ENCODE measurements at places on chromosomes 4 and X.
A peak's percentile ranks its signal among the peaks of the same experiment; 100 is the strongest.

DNA sequence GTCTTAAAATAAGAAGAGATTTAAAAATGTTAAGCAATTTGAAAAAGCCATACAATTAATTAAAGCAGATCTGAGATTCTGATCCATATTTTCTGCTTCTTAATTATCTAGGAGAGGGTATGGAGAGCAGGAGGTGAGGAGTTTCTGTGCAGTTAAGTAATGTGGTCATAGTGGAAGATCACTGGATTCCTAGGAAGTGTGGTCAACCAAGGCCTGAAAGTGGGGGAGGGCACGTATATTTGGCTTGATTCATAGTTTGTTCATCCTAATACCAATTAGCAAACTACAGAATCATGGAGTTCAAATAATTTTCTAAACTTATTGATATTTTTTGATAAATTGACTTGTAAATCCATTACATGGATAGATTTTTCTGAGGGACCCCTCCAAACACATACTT, 768.3 kb downstream of the RAPGEF2 start:
- no peak for DNase-seq

DNA sequence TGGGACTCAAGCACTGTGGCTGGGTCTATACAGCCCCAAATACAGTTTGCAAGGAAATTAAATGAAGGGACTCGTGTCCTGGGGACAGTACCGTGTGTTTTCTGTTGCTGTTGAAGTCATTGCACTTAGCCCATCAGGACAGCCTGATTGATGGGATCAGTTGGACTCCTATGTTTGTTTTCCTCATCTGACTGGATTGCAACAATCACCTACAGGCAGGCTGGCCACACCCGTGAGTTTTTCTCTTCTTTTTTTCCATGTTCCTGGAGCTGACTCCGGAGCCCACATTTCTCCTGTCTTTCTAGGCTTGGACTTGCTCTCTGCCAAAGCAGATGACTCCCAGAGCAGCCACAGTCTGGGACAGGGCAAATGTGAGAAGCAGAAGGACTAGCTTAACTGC, 38.1 kb downstream of the RTL9 start:
- no peak for DNase-seq

- no peak for DNase-seq
Measured at GRCh38 chr4:55808186-55808585, 11.4 kb upstream of the EXOC1L start.

DNA sequence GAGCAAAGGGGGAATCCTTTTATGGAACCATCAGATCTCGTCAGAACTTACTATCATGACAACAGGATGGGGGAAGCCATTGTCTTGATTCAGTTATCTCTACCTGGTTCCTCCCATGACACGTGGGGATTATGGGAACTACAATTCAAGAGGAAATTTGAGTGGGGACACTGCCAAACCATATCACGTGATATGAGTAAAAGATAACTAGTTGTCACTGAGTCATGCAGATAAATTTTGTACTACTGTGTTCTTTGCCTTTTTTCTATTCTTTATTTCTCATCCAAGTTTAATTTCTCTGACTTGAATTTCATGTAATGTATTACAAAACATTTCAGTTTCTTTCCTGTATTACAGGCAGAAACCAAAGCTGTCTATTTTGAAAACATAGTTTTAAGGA, 383.2 kb downstream of the EPHA5 start:
- DNase-seq = no peak

GRCh38 chr4:76681996-76682395, 215.9 kb downstream of the SOWAHB start:
- no peak for DNase-seq

DNA sequence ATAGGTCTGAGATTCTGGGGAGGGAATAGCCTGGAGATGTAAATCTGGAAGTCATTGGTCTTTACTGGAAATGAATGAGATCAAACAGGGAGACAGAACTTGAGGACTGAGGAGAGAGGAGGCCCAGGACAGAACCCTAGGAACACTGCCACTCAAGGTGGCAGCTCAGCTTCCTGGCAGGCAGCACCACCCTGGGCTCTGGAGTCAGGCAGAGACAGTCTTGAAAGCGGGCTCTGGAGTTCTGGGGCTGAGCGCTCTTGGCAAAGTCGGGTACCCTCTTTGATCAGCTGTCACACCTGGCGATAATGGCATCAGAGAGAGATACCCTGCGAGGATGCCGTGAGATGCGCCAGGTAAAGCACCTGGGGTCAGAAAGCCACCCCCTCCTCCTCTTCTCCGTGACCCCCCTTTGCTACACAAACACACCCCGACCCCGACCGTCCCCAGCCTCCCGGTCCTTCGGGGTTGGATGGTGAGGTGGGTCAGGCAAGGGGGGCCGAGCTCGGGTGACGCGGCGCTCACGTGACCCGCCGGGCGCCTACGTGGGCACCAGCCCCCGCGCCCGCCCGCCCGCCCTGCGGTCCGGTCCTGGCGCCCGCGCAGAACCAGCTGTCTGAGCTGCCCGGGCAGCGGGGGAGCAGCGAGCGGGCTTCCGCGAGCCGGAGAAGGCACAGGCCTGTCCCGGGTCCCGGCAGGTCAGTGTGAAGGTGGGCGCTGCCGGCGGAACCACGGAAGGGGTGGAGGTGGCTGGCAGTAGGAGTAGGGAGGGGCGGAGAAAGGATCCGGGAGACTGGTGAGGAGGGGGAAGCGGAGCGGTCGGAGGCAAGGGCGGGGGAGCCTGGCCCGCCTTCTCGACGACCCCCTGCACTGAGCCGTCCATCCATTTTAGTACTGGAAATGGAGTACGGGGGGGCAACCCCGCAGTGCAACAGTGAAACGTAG, at the start of gene TCEAL3:
Gene TCEAL3 (plus strand): TSS at position 600 of the 942 bp plus-strand sequence. CDS start 1,102 bp downstream, outside the sequence.
- peak; percentile 45 for DNase-seq

- DNase-seq = no peak
Measured at GRCh38 chr4:98290511-98290910, 29.3 kb downstream of the RAP1GDS1 start.

GRCh38 chr4:107392951-107393350, 327.1 kb downstream of the PAPSS1 start:
- DNase-seq = no peak

DNA sequence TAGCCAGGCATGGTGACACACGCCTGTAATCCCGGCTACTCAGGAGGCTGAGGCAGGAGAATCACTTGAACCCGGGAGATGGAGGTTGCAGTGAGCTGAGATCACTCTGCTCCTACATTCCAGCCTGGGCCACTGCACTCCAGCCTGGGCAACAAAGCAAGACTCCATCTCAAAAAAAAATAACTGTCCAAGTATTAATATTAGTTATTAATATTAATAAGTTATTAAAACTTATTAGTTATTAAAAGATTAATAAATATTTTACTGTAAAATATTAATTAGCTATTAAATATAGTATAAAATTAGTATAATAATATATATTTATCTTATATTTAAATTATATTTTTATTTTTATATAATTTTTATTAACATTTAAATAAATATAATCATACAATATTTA, 19.5 kb upstream of the NDST3 start:
- DNase-seq = no peak

GRCh38 chr4:92357966-92358365, 54.2 kb downstream of the GRID2 start:
- no peak for DNase-seq

DNA sequence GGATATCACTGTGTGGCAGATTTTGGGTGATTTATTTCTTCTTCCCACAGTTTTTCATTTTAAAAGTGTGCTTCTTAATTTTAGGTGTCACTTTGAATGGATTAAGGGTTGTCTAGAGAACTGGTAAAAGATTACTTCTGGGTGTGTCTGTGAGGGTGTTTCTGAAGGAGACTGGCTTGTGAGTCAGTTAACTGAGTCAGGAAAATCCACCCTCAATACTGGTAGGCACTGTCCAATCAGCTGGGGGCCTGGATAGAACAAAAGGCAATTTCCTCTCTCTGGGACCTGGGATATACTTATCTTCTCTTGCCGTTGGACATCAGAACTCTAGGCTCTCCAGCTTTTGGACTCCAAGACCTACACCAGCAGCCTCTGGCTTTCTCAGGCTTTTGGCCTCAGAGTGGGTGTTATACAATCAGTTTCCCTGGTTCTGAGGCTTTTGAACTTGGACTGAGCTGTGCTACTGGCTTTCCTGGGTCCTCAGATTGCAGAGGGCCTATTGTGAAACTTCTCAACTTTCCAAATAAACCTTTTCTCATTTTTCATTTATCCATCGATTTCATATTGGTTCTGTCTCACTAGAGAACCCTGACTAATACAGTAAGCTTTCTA, 413.1 kb downstream of the GBA3 start:
- no peak for DNase-seq

- DNase-seq = no peak
Measured at GRCh38 chr4:15912236-15912635, 26.3 kb downstream of the FGFBP1 start.

- no peak for DNase-seq
Measured at GRCh38 chr4:5399790-5400421, 308.5 kb downstream of the EVC2 start.

DNA sequence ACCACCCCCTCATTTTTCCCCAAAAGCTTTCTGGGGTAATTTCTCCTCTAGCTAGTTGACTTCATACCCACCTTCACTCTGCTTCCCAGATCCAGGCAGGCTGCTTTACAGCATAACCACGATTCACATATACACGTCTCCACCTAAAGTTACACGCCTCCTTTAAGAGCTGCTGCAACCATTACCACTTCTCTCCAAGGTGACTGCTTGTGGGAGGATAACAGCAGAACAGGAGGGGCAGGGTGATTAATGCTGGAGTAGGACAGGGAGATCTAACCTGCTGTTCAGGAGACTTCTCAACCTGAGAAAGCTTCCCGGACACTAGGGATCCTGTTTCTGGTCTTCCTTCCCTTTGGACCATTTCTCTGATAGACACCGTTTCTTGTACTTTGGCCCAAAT, 77.4 kb downstream of the MGST2 start:
- no peak for DNase-seq

DNA sequence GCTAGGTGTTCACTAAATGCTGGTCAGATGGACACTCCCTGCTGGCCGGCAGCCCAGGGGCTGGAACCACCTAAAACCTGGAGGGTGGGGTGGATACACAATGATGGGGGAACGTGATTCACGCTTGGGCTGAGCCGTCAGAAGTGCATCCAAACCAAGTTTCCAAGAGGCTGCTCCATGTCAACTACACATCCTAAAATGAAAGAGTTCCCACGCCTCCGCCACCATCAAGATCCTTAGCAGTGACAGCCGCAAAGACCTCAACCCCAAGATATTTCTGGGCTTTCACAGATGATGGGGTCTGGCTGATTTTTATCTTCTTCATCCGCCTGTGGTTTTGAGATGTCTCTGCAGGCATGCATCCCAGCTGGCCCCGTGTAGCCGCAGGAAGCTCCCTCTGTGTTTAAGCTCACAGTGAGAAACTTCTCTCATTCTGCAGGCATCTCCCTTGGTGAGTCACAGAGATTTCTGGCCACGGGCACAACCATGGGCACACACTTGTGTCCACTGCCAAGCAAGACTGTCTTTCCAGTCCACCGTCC, 84.4 kb downstream of the HTRA3 start:
- no peak for DNase-seq

DNA sequence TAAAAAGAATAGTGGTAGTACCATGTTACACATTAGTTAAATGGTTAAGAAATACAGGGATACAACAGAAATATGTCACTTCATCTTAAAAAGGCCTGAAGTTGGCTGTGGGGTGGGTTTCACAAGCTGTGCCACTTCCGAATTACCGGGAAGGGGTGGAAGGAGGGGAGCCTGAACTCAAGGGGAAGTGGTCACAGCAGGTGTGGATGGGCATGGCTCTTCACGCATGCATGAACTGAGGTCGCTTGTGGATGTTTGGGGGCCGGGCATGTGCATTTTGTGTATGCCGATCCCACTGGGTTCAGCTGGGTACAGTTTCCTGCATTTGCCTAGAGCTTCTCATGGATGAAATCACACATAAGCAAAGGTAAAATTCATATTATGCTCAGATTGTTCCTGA, 64.9 kb downstream of the CLCN4 start:
- no peak for DNase-seq
